Activated T-helper 1 cell treated with anti-CD3 and anti-CD28 coated beads, Interleukin-2, amount 50 U/mL, for 16 hours (primary cell): ENCODE measurements at places on chromosomes 4 and X.

GRCh38 chr4:96775501-96775900 lies 935.6 kb downstream of the PDHA2 start:
- DNase-seq: no peak

DNA sequence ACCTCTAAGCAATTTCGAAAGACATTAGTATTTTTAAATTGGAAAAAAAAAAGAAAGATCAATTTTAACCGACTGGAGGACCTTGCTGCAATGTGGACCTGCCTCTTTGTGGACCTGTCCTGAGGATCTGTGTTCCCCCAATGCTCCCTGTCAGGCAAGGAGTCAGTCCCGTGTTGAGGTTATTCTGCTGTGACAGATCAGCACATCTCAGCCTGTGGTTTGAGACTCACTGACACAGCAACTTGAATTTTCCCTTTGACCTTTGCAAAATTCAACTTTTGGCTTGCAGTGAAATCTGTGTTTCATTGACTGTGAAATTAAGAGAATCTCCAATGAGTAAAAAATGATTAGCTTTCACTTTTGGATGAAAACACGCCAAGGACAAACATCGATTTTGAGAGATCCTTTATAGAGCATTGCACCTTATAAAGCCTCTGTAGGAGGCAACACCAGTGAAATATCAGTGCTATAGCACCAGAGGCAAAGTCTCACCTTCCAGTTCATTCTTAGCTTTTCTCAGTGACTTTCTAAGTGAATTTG lies 186.9 kb downstream of the GPAT3 start:
- DNase-seq: no peak

DNA sequence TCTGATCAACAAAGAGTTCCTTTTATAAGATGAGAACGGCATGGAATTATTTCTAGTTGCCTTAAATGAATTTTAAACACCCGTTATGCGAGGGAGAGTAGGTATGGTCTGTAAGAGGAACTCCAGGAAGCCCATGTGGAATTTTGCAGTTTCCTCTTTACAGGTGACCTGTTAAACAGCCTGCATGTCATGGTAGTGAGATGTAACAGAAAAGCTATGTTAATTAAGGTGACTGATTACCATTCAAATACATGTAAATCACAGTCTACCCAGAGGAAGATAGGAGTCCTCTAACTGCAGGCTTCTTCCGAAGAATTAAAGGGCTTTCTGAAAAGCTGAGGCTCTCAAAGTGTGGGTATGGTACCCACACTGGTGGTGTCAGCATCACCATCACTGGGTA lies 163.6 kb downstream of the CBR4 start:
- no peak for DNase-seq

DNA sequence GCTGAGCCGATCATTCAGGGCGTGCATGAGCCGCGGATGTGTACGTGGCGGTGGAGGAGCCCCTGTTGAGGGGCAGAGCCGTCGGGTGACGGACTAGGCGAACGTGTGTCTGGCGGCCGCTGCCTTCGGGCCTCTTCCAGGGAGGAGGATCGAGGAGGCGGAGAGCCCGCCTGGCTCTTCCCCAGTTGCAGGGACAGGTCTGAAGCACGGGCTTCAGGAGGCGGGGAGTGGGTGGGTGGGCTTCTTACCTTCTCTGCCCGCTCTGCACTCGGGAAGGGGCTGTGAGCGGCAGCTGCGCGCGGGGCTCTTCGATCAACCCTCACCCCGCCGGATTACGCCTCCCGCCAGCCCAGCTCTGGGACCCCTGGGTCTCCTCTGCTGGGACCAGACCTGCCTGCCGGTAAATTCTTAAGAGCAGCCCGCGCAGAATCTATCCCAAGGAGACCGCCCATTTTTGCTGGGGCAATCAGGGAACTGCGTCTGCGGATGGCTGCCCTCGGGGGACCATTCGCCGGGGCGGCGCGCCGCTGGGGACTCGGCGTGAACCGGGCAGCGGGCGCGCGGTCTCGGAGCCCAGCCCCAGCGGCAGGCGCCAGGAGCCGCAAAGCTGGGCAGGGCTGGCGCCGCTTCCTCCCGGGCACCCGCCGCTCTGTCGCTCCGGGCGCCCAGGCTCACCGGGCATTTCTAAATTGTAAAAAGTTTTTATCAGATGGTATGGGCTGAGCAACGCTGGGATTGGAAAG lies 4.9 kb downstream of the PLAC8 start:
- no peak for DNase-seq

- DNase-seq: no peak
Measured at GRCh38 chr4:23932186-23932585, 42.3 kb upstream of the PPARGC1A start.

DNA sequence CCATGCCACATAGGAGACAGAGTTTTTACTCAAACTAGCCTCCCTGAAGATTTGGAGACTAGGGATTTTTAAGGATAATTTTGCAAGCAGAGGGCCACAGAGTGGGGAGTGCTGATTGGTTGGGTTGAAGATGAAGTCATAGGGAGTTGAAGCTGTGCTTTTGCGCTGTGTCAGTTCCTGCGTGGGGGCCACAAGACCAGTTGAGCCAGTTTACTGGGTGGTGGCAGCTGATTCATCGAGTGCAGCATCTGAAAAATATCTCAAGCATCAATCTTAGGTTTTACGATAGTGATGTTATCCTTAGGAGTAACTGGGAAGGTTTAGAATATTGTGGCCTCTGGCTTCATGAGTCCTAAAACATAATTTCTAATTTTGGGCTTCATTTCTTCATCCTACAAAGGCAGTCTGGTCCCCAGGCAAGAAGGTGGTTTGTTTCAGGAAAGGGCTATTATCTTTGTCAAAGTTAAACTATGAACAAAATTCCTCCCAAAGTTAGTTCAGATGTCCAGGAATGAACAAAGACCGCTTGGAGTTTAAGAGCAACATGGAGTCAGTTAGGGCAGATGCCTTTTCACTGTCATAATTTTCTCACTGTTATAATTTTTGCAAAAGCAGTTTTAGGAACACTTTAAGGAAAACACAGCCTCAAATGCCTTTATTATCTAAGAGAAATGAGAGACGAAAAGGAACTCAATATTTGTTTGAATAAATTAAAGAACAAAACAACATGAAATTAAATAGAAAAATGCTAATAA lies 960.8 kb upstream of the PRKX start:
- DNase-seq: no peak

GRCh38 chrX:11427453-11428071 lies 134.3 kb downstream of the AMELX start:
- DNase-seq: no peak

GRCh38 chrX:13159886-13160285 lies 115.5 kb upstream of the FAM9C start:
- no peak for DNase-seq

- no peak for DNase-seq
Measured at GRCh38 chr4:22483551-22483981, 32.3 kb downstream of the ADGRA3 start.

- no peak for DNase-seq
Measured at GRCh38 chrX:71067712-71068043, 456 bp downstream of the SNX12 start.

DNA sequence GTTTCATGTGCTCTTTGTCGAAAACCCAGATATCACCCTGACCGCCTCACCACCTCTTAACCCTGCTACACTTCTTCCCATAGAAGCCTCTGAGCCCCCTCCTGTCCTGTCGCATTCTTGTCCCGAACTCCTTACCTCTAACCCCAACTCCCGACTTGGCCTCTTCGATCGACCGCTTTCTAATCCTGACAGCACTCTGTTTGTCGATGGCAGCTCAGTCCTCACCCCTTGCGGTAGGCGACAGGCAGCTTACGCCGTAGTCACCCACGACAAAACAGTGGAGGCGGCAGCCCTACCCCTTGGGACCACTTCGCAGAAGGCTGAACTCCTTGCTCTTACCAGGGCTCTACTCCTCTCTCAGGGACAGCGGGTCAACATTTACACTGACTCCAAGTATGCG lies 961.7 kb downstream of the RPA4 start:
- DNase-seq: no peak

DNA sequence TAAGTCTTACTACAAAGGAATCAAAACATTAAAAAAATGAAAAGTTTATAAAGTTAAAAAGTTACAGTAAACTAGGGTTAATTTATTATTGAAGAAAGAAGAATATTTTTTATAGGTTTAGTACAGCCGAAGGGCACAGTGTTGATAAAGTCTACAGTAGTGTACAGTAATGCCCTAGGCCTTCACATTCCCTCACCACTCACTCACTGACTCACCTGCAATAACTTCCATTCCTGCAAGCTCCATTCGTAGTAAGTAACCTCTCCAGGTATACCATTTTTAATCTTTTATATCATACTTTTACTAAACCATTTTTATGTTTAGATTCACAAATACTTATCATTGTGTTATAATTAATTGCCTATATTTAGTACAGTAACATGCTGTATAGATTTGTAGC lies 307.5 kb upstream of the FAM241A start:
- no peak for DNase-seq

GRCh38 chr4:187172340-187172761 lies 448.7 kb upstream of the FAT1 start:
- DNase-seq: no peak
